Activated naive CD4-positive, alpha-beta T cell treated with anti-CD3 and anti-CD28 coated beads, Interleukin-2, amount 50 U/mL, for 72 hours (primary cell): ENCODE measurements at places on chromosomes 13 and 19. TPM values are rescaled to one million over a fixed set of nuclear protein-coding genes. Genes with fewer than 3 reads are reported as not detected.

The FCGBP gene
- total RNA-seq, result 8.2 TPM

The LRRC63 gene
- 0.16 TPM for total RNA-seq

The CLASRP gene
- total RNA-seq, result 133 TPM

The CCDC169 gene
- total RNA-seq, result 0.62 TPM

The SH2D3A gene
- total RNA-seq, result 33.0 TPM

The SPTBN4 gene
- 3.7 TPM for total RNA-seq

DNA sequence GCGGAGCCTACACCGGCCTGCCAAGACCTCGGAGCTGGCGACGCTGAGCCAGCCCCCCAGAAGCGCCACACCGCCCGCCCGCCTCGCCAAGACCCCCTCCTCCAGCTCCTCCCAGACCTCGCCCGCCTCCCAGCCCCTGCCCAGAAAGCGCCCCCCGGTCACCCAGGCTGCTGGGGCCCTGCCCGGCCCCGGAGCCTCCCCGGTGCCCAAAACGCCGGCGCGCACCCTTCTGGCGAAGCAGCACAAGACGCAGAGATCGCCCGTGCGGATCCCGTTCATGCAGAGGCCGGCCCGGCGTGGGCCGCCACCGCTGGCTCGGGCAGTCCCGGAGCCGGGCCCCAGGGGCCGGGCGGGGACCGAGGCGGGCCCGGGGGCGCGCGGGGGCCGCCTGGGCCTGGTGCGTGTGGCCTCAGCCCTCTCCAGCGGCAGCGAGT, 10.2 kb downstream of the C19orf25 start:
- no peak for DNase-seq

GRCh38 chr19:30999726-31000125, 349.5 kb downstream of the TSHZ3 start:
- DNase-seq, result no peak

DNA sequence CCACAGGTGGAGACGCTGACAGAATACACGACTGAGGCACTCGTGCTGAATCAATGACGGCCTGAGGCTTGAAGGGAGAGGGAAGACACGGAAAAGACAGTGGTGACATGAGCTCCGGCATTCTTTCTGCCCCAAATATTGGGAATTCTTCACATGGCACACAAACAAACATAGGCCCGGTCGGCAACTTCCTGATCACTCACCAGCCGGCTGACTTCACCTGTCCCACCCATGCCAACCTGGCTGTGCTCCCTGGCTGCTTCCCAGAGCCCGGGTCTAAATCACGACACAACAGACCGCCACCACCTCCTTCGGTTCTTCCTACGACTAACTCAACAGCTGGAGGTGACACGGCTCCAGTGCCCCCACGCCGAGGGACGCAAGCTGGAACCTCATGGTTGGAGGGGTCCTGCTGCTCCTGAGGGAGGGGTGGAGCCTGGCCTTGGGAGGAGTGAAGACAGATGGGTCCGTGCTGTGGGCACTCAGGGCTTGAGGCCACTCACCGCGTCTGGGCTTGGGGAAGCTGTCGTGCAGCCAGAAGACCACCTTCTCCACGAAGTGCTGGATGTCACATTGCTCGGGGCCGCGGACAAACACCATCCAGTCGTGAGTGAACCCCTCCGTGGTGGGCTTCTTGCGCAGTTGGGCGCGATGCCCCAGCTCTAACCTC, 9.6 kb downstream of the MLLT1 start:
- no peak for DNase-seq

DNA sequence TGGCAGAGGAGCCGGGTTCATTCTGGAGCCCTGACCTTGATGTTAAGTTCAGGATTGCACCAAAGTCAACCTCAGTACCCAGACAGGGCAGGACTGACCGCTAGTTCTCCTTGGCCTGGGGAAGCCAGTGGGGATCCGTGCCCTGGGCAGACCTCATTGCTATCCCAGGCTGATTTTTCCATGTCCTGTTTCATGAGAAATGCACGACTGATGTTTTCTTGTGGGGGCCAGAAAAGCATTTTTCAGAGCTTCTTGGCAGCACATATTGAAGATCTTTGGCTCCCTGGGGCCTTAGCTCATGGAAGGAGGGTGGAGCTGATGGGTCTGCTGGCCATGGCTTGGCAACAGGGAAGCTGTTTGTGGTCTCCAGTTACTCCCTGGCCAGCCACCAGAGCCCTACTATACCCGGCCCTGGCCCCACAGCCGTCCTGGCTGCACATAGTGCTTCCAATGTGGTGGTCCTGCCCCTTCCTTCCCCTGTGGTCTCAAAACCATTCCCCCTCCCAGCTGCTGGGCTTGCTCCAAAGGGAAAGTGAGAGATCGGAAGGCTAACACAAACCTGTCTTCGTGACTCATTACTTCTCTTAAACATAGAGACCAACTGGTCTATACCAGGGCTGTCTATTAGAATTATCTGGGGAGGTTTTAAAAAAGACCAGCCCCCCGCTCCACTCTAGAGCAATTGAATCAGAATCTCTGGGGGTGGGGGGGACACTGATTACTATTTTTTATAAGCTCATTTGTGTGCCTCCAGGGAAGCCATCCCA, 11.2 kb downstream of the IL17D start:
- DNase-seq, result no peak

- DNase-seq, result no peak
These were observed 6.9 kb downstream of the FXYD5 start for GRCh38 chr19:35161434-35161743.

- no peak for DNase-seq
These were observed 181.9 kb downstream of the SHISA2 start for GRCh38 chr13:25869941-25870340.

DNA sequence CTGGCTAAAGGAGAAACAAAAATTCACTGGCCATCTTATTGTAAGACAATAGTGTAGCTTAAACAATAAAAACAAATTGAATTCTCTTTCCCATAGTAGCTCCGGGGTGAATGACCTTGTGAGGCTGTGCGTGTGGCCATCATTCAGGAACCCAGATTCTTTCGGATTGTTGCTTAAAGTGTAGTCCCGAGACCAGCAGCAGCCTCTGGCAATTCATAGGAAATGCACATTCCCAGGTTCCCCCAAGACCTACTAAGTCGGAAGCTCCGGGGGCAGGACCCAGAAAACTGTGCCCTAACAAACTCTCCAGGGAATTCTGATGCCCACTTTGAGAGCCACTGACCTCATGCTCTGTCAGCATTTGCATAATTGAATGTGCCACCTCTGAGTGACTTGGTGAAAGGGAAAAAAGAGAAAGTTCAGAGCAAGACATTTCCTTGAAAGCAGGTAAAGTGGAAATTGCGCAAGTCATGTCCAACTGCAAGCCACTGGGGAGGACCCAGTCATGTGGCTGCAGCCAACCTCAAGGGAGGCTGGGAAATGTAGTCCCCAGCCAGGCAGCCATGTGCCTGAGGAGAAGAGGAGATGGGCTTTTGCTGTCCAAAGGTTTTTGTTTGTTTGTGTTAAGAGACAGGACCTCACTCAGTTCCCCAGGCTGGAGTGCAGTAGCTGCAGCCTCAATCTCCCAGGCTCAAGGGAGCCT, 50.7 kb upstream of the PNMA8B start:
- peak; percentile 53 for DNase-seq

GRCh38 chr13:27504128-27504867, 53.9 kb upstream of the MTIF3 start:
- no peak for DNase-seq

- no peak for DNase-seq
These were observed 15.2 kb upstream of the SUPT20H start for GRCh38 chr13:37074703-37075102.

- DNase-seq, result no peak
These were observed 72.5 kb downstream of the ZNF708 start for GRCh38 chr19:21256722-21257121.

DNA sequence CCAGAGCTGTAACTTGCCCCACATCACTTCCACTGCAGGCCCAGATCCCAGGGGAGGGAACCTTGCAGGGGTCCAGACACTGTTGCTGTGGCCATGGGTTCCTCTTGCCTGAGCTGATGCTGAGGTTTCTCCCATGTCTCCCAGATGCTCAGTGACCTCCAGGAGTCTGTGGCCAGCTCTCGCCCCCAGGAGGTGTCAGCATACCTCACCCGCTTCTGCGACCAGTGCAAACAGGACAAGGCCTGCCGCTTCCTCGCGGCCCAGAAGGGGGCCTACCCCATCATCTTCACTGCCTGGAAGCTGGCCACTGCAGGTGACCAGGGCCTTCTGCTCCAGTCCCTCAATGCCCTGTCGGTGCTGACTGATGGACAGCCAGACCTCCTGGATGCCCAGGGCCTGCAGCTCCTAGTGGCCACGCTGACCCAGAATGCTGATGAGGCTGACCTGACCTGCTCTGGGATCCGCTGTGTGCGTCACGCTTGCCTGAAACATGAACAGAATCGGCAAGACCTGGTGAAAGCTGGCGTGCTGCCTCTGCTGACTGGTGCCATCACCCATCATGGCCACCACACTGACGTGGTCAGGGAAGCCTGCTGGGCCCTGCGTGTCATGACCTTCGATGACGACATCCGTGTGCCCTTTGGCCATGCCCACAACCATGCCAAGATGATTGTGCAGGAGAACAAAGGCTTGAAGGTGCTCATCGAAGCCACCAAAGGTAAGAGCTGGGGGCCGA, 12.1 kb upstream of the SLC25A42 start:
- DNase-seq, result no peak

DNA sequence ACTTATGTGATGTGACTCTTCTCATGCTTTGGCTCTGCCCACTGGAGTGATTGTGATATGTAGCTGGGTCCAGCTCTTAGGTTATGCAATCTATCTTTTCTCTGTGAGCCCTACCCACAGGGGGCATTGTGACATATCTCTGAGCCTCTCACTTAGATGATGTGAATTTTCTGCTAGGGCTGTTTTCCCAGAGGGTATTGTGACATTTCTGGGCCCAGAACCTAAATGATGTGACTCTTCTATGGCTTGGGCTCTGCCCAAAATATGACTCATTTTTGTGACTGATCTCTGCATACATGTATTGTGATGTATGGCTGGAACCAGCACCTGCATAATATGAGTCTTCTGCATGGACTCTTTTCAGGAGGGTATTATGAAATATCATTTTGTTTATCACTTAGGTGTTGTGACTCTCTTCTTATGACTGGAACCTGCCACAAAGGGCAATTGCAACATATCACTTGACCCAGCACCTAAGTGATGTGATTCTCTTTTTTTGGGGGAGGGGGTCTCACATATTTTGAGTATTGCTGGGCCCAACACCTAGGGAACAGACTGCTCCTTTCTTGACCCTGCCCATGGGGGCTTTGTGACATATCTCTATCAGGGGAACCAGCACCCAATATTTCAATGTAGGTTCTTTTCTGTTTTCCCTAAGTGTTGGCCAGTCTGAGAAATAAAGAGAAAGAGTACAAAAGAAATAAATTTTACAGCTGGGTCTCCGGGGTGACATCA, 12.1 kb upstream of the ZNF254 start:
- DNase-seq, result no peak

DNA sequence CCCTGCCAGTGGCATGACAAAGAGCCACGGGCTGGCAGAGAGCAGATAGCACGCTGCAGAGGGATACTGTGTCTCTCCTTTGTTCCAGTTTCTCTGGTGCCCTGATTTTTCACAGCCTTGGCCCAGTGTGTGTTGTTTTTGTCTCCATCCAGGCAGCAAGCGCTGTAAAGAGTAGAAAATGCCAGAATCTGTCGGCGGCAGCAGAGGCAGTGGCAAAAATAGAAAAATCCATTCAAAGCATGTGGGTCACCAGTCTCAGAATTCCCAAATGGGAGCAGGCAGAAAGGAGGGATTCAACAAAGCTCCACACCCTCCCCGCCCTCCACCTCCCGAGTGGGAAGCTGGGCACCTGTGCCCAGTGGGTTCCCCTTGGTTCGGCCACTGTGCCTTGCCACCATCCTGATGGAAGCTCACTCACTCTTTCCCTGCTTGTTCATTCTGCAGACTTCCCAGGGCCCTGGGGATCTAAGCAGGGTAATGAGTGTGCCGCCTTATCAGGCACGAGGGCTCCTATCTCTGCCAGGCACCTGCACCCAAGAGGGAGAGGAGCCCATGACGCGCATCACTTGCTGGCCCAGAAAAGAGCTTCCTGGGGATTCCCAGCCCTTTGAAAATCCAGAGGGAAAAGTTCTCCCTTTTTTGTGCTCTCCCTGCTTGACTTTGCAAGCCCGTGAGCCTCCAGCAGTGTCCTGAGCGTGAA, 416.9 kb downstream of the IRS2 start:
- DNase-seq, result no peak

DNA sequence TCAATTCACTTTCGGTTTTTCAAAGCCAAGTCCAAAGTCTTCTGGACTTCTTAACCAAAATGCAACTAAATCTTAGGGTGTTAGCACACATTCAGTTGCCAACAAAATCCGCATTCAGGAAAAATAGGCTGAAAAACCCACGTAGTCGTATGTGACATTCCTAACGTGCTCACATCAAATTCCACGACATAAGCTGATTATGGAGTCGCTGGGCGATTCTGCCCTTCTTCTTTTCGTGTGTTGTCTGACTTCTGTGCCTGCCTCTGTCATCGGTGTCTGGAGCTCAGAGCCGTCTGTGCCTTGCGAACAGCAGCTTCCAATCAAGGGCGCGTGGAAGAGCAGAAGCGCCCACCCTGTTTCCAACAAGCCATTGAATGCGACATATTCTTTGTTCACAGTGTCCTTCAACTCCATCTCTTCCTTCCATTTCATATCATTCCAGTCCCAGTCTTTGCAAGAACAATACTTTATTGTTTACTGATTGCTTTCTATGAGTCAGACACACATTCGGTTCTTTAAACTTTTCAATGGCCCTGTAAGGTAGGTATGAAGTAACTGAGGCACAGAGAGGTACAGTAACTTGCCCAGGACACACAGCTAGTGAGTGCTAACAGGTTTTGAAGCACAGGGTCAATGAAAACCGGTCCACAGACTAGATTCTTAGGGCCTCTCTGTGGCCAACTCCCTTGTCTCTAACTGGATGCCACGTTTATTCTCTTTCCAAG, 8.2 kb upstream of the ZNF507 start:
- no peak for DNase-seq

GRCh38 chr13:75368167-75368566, 113.8 kb downstream of the TBC1D4 start:
- no peak for DNase-seq

DNA sequence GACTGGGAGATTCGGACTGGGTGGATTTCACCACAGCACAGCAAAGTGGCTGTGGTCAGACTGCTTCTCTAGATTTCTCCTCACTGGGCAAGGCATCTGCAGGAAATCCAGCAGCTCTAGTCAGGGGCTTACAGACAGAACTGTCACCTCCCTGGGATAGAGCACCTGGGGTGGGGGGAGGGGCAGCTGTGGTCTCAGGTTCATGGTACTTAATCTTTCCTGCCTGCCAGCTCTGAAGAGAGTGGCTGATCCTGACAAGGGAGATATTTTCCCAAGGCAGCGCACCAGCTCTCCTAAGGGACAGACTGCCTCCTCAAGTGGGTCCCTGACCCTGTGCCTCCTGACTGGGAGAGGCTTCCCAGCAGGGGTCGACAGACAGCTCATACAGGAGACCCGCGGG, 212.8 kb upstream of the KLF12 start:
- no peak for DNase-seq
